Activated CD4-positive, alpha-beta T cell treated with anti-CD3 and anti-CD28 coated beads, Interleukin-2, amount 50 U/mL, for 4 hours (primary cell): ENCODE measurements at places on chromosomes 7 and 10.
A peak's percentile ranks its signal among the peaks of the same experiment; 100 is the strongest.

DNA sequence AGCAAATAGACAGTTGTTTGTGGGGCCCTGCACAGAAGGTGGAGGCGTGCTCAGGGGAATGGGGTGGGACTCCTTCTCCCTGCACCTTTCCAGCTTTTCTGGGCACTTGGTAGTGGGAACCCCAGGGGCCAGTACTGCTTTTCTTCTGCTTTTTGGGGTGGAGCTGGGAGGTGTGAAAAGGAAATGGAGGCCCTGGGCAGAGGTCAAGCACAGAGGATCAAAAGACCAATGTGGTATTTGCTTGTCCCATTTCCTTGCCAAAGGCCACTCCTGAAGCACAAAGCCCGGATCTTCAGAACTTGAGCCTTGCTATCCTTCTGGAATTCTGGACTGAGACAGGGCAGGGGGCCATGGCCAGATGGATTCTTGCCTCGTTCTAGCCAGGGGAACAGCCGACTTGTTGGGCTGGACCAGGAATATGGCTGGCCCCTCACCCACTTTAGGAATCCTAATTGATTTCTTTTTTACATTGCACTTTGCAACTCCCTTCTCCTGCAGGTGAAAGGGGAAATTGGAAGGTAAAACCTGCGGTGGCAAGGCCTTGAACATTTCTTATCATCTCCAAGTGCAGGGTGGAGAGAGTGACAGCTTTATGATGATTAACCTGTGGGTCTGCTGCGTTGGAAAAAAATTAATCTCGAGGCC lies 26.5 kb downstream of the ADRA2A start:
- DNase-seq: no peak

- DNase-seq: no peak
These were observed 169.9 kb downstream of the RNF133 start for GRCh38 chr7:122528879-122529481.

DNA sequence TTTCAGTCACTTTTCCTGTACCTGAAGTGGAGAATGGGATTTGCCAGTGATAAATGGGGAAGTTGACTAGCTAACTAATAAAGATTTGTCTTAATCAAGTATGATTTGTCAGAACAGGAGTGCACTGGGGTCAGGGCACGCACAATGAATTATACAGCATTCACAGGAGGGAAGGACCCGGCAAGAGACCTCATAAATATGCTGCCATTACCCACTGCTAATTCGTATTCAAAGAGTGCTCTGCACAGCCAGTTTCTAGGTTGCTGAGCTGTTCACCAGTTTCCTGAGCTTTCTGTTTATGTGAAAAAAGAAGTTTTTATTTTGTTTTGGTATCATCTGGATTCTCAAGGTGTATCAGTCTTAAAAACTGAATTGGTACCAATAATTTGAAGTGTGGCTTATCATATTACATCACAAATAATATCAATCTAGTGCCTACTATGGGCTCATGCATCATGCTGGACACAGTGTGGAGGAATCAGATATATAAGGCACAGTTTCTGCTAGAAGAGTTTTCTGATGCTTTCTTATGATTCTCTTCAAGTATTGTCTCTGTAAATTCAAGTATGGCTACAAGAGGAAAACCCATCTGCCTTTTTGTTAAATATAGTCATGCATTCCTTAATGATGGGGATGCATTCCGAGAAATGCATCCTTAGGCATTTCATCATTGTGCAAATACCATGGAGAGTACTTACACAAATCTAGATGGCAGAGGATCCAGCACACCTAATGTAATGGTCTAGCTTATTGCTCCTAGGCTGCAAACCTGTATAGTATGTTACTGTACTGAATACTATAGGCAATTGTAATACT lies 202.2 kb downstream of the VTI1A start:
- DNase-seq: no peak

GRCh38 chr10:26524161-26524896 lies 86.2 kb downstream of the APBB1IP start:
- no peak for DNase-seq

- no peak for DNase-seq
These were observed 9.5 kb upstream of the ING3 start for GRCh38 chr7:120941064-120941463.

- DNase-seq: no peak
These were observed 1.0 kb downstream of the CACNA2D1 start for GRCh38 chr7:82442492-82443035.

DNA sequence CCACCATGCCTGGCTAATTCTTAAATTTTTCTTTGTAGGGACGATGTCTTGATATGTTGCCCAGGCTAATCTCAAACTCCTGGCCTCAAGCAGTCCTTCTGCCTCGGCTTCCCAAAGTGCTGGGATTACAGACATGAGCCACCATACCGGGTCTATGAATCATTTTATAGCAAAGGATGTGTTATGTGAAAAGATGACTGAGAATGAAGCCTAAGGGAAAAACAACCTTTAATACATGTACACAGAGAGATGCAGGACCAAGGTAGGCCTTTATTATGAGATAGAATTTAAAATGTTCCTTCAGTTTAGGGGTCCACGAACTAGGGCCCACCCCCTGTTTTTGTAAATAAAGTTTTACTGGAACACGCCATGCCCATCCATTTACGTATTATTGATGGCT lies 41.0 kb downstream of the UBE2H start:
- DNase-seq: no peak

- DNase-seq: peak; percentile 74
These were observed 1.1 kb upstream of the HBP1 start for GRCh38 chr7:107167483-107168232.

DNA sequence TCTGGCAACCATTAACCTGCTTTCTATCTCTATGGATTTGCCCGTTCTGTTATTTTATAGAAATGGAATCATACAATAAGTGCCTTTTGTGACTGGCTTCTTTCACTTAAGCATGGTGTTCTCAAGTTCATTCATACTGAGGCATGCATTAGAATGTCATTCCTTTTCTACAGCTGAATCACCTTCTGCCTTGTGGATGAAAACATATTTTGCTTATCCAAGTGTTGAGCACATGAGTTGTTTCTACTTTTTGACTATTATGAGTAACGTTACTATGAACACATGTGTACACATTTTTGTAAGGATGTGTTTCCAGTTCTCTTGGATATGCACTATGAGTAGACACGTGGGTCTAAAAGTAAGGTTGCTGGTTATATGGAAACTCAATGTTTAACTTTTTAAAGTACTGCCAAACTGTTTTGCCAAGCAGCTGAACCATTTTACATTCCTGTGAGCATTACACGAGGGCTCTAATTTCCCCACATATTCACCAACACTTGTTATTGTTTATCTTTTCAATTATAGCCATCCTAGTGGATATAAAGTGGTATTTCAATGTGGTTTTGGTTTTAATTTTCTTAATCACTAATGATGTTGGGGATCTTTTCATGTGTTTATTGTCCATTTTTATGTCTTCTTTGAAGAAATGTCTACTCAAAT lies 241.3 kb downstream of the FANK1 start:
- DNase-seq: no peak

DNA sequence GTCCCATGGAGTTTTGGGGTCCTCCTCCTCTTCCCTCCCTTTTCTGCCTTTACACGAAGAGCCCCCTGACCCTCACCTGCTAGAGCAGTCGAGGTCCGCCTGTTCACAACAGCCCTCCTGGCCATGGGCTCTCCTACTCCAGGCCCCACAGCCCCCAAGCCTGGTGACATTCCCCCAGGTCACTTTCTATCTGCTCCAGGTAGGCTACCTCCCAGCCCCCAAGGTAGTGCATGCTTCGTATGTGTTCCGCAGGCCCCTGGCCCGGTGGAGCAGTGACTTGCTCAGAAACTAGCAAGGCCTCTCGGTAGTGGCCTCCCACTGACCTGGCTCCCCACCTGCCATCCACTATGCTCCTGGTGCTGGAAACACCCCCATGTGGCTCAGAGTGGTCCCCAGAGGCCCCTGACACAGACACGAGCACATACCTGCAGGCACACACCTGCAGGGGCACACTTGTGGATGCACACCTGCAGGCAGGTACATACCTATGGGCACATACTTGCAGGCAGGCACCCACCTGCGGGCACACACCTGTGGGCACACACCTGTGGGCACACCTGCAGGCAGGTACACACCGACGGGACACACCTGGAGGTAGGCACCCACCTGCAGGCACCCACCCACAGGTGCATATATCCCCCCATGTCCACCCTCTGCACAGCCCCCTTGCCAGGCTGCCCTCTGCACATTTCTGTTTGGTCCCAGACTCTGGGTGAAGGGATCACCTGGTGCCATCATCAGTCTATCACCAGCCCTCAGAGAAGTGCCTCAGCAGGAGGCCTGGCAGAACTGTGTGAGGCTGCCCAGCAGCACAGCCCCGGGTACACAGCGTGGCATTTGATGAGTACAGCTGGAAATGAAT lies 322.5 kb downstream of the PTPRN2 start:
- no peak for DNase-seq

DNA sequence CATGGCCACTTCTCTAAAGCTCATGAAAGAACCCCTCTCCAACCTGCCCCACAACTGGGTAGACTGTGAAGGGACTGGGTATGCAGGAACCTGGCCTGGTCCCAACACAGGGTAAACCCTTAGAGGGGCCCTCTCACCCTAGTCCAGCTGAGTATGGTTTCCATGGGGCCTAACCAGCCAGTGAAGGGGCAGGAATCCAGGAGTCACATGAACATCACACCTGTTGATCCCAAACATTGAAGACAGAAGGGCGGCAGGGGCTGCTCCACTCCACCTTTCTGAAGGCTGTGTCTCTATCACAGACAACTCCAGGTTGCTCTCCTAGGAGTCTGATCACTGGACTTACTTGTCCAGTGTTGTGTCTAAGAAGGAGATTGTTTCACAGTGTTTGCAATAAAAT lies 30.8 kb downstream of the GRID1 start:
- no peak for DNase-seq

DNA sequence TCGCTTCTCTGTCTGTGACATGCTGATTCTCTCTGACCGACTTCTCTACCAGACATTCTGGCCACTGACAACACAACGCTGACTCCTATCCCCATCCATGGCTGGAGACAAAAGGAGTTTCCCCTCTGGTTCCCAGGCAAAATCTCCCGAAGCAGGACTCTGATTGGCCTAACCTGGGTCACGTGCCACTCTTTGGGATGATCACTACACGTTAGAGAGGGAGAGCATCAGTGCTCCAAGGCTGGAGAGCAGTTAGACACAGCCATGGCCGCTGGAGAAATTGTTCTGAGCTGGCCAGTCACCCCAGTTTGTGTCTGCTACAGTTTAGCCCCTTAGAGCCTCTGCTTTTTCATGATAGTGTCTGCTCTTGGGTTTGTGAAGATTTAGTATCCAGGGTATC lies 38.9 kb downstream of the ADAMTS14 start:
- no peak for DNase-seq

DNA sequence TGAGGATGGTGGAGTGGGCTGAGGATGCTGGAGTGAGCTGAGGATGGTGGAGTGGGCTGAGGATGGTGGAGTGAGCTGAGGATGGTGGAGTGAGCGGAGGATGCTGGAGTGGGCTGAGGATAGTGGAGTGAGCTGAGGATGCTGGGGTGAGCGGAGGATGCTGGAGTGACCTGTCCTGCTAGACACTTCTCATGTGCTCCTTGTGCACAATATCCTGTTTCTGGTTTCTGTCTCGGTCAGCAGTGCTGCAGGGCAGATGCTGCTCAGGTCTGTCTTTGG lies 29.2 kb downstream of the ANXA8 start:
- DNase-seq: no peak

DNA sequence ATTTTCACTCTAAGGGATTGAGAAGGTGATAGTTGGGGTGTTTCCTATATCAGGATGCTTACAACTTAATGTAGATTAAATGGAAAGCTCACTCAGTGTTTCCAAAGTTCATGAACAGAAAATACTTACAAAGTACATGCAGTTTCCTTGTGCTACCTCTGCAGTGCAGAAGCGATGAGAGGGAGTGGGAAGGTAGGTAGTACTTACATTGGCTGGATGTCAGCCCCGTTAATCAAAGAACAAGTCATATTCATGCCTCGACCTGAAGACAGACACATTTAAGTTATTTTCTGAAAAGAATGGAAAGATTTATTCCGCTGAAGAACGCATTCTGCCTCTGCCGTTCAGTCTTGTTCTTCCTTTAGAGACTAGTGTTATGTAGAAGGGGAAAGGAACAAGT lies 93.1 kb downstream of the ZMYND11 start:
- DNase-seq: no peak

DNA sequence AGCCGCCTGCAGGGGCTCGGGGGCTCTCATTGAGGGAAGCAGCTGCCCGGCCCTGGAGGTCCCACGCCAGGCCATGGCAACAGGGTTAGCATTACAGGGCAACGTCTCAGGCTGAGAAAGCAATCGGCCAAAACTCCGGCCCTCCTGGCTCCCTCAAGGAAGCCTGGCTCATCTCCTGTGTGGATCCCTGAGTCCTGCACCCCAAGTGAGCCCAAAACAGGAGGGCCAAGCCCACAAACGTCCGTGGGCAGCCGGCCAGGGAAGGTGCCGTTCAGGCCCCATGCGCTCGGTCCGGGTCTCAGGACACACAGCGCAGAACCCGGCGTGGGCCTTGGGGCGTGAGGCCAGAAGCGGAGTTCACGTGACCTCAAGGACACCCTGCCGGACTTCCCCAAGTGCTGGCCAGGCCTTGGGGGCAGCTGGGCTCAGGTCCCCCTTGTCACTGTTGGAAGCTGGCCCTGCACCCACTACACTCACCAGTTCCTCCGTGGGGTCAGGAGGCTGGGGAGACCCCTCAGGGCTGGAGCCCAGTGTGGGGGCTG lies 8.0 kb upstream of the PWWP2B start:
- no peak for DNase-seq
